NCI-H748 treated with DMSO at 0.1 percent for 48 hours (cell line): ENCODE measurements at places on chromosomes 1 and 21.

- no peak for DNase-seq
Measured at GRCh38 chr21:36647279-36648093, 51.4 kb upstream of the SIM2 start.

GRCh38 chr1:229990326-229990725, 76.7 kb upstream of the GALNT2 start:
- no peak for DNase-seq

- no peak for DNase-seq
Measured at GRCh38 chr21:44618504-44618903, 6.6 kb downstream of the KRTAP10-8 start.

- DNase-seq = peak; percentile 88
Measured at GRCh38 chr1:41122851-41123518, 101.5 kb upstream of the SLFNL1 start.

GRCh38 chr1:230809256-230809990, 58.9 kb downstream of the C1orf198 start:
- no peak for DNase-seq

GRCh38 chr1:74933500-74933899, 200.5 kb downstream of the TYW3 start:
- DNase-seq = no peak

- no peak for DNase-seq
Measured at GRCh38 chr1:59017501-59018231, 233.8 kb upstream of the JUN start.

GRCh38 chr1:167244244-167244643, 23.6 kb downstream of the POU2F1 start:
- no peak for DNase-seq

DNA sequence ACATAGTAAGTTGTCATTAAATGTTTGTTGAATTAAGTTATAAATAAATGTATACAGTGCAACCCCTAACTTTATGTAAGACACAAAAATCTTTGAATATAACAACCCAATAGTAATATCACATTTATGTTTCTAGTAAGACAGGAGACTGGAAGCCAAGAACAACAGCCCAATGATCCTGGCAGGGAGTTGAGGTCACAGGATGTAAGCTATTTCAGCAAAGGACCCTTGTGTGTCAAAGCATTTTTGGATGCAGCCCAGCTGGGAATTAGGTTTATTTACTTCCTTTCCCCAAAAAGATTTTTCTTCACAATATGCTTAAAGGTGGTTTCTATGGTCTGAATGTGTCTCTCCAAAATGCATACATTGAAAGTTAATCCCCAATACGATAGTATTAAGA, 34.0 kb upstream of the ABCA4 start:
- no peak for DNase-seq

DNA sequence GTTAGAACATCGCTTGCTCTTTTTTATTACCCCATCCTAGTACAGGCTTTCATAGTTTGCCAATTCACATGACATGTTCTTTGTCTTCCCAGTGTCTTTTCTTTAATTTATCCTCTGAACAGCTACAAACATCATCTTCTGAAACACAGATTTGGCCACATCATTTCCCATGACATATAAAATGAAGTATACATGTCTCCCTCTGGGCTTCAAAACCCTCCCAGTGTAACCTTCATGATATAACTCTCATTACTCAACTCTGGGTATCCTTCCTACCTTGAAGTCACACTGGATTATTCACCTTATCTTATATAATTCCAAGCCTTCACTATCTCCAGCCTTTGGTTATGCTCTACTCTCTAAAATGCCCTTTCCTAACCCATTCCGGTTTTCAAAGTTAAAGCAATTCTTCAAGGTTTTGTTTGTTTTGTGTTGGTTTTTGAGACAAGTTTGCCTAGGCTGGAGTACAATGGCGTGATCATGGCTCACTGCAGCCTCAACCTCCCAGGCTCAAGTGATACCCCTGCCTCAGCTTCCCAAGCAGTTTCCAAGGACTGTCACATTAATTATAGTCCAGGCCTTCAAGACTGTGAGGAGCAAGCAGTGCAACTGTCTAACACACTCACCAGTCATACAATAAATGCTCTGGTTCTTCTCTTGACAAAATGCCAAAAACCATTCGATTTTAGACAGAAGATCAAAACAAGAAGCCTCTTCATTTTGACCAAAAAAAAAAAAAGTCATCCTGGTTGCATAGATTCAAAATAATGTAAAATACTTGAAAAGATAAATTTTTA, 5.8 kb downstream of the RGS1 start:
- DNase-seq = no peak

DNA sequence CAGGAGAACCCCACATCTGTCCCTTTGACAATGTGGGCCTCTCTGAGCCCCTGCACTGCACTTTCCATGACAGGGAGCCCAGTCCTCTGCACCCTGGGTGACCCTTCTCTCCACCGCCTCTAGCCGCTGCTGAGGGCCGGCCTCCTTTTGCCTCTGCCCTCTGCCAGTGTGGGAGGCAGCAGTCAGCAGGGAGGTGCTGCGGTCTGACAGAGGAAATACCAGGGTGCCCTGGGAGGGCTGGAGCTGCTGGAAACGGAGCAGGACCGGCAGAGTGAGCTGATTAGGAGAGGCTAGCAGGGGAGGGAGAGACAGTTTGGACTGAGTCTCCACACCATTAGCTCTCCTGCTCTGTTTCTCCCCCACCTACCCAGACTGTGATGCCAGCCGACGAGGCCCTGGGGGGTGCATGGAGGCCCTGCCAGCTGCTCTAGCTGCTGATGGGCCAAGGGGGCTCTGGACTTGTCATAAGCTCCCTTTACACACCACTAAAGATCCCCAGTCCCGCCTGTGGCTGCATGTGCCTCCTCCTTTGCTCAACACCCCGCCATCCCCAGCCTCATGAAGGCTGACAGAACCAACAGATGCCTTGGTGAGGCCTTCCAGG, 171.1 kb upstream of the KLHDC7A start:
- no peak for DNase-seq

DNA sequence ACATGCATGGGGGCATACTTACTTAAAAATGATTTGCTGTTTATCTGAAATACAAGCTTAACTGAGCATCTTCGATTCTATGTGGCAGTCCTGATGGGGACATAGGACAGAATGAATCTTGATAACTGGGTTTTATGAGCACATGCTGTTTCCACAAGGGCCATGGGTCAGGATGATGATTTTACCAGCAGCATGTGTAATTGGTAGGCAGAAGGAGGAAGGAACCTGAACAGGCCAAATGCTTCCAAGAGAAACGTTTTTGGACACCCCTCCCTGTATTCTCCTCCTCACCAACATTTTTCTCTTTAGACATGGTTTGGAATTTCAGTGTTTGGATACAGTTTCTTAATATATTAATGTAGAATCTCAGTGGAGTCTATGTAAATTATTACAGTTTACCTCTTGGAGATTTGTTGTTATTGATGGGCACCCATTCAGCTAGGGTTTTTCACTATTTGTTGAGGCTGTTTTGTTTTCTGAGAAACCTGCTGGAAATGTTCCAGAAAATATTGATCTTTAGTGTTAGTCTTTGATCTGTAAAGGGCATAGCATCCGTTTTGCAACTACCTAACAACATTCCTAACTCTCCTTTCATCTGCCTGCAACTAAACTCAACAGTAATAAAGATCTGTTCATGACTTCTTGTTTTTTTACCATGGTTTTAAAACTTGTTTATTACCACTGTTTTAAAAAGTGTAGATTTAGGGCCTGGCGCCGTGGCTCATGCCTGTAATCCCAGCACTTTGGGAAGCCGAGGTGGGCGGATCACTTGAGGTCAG, 42.0 kb downstream of the TBCE start:
- no peak for DNase-seq

DNA sequence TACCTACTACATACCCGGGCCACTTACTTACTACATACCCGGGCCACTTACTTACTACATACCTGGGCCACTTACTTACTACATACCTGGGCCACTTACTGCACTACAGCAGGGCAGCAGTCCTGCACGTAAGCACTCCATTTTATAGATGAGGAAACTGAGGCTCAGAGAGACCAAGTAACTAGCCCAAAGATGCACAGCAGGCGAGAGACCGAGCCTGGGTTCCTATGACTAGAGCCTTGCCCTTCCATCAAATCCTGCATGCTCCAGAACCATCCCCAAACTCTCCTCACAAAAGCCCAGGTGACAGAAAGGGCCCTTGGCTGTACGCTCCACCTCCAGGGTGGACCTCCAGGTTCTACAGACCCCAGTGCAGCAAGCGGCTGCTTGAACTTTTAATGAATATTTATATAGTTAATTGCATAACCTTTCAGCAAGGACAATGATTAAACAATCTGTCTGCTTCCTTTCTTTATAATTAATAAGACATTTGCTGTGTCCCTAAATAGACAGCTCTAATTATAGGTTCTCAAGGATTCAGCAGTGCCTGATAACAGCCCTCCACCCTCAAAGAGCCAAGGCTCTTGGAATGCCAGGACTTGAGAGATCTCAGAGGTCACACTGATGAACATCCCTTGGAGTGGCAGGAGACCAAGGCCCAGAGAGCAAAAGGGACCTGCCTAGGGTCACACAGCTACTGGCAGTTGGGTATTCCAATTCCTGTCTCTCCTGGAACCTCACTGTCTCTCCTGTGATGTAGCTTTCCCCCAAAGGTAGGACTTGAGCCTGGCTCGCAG, 43.4 kb downstream of the LRP8 start:
- DNase-seq = no peak

DNA sequence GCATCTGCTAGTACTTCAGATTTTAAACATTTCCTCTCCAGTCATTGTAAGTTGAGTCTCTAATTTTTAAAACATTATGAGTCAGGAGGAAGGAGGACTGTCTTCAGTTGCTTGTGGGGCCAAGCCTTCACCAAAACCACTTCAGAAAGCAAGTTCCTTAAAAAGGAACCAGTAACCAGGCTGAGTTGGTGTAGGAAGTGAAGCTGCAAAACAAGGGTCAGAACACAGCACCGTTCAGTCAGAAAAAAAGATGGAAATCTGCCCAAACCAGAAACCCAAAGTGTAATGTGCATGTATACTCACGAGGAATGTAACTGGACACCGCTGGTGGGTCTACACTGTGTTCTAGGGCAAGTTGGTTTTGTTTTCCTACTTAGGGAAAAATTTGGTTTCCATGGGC, 402.1 kb downstream of the SETD4 start:
- no peak for DNase-seq

DNA sequence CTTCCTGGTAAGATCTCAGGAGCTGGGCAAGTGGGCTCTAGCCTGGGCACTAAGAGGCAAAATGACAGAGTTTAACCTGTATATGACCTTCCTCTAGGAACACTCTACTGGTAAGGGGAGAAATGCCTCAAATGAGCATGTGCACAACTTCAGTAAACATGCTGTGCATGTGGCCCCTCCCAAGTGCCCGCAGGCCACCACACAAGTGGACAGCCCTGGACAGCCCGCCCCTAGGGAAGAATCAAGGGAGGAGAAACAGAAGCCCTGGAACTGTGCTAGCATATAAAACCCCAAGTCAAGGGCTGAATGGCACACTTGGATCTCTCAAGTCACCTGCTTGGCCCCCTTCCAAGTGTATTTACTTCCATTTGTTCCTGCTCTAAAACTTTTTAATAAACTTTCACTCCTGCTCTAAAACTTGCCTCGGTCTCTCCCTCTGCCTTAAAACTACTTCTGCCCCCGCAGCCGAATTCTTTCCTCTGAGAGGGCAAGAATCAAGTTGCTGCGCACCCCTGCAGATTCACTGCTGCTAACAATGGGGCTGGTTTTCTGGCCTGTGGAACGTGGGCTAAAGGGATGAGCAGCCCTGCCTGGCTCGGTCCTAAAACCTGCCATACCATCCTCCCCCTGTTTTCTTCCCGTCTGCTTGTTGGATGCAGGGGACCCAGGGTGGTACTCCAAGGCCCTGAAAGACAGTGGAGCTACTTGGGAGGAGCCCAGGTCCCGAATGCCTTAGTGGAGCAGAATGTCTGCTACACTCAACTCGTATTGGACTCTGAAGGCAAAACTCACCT, 93.5 kb downstream of the IER5 start:
- no peak for DNase-seq

DNA sequence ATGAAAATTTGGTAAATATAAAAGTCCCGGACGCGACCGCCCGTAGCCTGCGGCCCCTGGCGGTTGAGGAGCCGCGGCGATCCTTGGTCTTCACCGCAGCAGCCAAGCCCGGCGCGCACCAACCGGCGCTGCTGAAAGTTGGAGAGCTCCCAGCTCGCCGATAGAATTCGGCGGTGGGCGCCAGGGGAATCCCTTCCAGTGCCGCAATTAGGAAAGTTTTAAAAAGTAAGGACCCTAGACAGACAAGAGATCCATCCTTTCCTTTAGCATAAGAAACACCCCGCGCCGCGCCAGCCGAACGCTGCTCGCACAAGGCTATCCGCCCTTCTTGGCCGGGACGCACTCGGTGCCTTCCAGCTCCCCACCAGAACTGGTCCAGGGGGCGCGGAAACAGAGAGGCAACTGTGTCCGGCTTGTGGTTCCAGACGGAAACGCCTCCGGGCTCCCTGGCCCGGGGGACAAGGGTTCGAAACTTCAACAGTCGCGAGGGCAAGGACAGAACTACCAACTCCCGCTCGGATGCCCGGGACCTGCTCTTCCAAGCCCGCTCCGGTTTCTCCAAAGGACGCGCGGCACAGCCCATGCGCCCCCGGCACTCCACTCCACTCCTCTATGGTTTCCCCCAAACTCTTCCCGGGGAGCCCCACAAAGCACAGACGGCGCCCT, 1.7 kb downstream of the FAM78B start:
- DNase-seq = no peak

- no peak for DNase-seq
Measured at GRCh38 chr21:25402134-25402961, 204.9 kb downstream of the MRPL39 start.

DNA sequence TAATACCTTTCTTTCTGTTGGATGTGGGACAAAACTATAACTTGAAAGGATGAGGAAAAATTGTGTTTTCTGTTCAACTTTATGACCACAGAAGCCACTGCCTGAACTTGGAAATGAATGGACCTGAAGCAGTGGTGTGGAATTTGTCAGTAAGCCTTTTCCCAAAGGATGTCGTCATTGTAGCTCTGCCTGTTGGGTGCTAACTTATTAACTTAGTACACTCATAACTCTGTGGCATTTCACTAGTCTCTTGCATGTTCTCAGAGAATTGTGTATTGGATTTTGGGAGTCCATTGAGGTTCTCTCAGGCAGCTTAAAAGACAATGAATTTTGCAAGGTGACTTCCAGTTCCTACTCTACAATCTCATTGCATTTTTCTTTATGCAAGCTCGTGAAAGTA, 49.6 kb downstream of the KCNK2 start:
- no peak for DNase-seq

DNA sequence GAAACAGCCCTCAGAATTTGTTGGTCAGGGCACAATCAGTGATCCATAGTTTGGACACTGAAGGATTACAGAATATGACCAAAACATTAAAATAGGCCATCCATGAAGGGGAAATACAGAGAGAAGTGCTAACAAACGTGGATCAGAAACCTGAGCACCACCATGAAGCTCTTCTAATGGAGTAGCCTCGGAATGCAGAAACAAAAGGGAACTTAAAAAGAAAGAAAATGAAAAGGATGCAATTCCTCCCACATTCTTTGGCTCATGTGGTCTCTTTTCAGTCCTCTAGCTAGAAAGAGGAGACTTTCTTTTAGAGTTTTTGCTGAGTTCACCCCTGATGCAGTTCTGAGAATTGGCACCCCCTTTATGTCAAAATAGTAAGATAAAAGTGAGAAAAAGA, 989.8 kb upstream of the B3GALT2 start:
- DNase-seq = no peak

- DNase-seq = no peak
Measured at GRCh38 chr21:42332557-42333317, 17.5 kb upstream of the TFF3 start.

- no peak for DNase-seq
Measured at GRCh38 chr1:190439447-190439846, 38.2 kb downstream of the BRINP3 start.

- DNase-seq = no peak
Measured at GRCh38 chr1:184870319-184870718, 104.0 kb downstream of the NIBAN1 start.

GRCh38 chr21:29904359-29905282, 35.2 kb downstream of the GRIK1 start:
- no peak for DNase-seq
